ENCODE measurements at places on chromosomes 12 and 14.

- DNase-seq: no peak
Measured at GRCh38 chr12:104769144-104769561, 188.9 kb downstream of the SLC41A2 start.

- no peak for DNase-seq
Measured at GRCh38 chr12:15474766-15475165, 152.5 kb downstream of the PTPRO start.

- no peak for DNase-seq
Measured at GRCh38 chr14:78704965-78705364, 534.8 kb downstream of the NRXN3 start.

DNA sequence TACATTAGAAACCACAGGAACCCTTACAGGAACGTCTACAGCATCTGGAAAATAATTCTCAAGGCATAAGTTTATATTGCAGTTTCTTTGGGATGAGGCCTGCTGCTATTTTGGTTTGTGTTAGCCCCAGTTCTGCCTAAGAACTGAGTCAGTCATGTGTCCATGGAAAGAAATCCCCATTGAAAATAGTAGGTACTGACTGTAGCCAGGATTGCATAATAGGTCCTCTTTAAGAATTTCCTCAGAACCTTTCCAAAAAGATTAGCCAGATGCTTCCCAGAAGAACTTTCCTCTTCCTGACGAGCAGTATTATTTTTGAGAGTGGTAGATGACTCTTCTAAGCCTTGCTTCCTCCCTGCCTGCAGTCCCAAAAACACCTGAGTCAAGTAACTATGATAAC, 52.6 kb downstream of the RASSF8 start:
- no peak for DNase-seq

DNA sequence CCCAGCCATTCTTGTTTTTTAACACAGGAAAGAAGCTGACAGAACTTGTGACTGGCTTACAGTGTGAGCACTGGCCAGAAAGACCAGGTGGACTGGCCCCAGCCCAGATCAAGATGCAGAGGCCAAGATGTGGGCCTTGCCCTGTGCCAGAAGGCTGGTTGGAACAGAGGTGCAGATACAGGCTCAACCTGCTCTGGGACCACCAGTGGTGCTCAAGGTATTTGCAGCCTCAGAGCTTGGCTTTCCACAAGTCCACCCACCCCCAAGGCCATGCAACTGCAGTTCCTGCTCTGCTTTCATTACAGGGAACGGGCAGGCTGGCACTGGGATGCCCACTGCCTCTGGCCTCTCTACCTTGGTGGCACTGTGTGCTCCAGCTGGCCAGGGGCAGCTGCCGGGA, 23.3 kb downstream of the ZFC3H1 start:
- no peak for DNase-seq

GRCh38 chr14:100587086-100587762, at the start of gene BEGAIN:
Gene BEGAIN (minus strand): TSS chr14:100587417. CDS start chr14:100587290, 127 bp downstream.
- no peak for DNase-seq

DNA sequence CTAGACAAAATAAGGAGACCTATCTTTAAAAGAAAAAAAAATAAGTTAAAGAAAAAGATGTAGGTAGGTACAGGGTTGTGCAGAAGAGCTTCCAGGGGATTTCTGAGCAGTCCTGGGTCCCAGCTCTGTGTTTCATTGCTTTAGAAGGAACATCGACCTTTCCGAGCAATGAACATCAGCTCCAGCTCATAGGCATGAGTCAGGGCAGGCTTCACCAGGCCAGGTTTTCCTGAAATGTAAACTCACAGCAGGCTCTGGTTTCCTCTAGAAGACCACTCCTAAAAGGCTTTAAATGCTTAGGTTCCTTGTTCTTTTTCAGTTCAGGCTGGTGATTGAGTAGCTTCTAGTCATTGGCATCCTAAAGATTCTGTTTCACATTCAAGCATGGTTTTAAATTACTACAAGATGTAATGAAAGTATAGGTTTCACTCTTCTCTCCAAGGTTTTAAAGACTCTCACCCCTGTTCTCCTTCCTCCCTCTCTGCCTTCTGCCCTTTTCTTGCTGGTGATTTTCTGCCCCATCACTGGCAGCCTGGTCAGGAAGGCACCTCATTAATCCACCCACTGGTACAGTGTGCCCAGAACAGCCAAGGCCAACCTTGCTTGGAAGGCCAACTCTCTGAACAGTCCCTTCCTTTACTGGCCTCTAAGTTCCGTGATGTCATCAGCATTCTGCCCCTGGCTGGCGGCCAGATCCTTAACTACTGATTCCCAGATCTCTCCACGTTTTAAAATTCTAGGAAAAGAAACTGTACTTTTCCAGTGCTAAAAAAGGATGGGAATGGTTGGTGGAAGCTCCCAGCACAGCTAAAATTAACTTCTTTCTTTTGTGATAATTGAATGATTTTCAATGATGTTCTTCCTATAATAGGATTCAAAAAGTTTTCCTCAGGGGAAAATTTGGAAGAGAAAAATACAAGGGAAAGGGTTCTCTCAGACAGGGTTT, 109.4 kb upstream of the HIF1A start:
- no peak for DNase-seq

- no peak for DNase-seq
Measured at GRCh38 chr12:95142431-95143151, 69.2 kb upstream of the NR2C1 start.

DNA sequence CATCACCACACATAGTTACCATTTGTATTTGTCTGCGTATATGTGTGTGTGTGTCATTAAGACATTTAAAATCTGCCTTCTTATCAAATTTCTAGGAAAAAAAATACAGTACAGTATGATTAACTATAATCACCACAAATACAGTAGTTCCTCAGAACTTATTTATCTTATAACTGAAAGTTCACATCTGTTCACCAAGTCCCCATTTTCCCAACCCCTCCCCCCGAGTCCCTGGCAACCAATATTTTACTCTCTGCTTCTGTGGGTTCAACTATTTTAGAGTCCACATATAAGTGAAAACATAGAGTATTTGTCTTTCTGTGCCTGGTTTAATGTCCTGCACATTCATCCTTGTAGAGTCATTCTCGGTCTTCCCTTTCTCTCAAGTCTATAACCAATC, 12.3 kb downstream of the CAPS2 start:
- no peak for DNase-seq
